NCI-H524 (cell line): ENCODE measurements at places on chromosomes 2 and 18.
A peak's percentile ranks its signal among the peaks of the same experiment; 100 is the strongest.

DNA sequence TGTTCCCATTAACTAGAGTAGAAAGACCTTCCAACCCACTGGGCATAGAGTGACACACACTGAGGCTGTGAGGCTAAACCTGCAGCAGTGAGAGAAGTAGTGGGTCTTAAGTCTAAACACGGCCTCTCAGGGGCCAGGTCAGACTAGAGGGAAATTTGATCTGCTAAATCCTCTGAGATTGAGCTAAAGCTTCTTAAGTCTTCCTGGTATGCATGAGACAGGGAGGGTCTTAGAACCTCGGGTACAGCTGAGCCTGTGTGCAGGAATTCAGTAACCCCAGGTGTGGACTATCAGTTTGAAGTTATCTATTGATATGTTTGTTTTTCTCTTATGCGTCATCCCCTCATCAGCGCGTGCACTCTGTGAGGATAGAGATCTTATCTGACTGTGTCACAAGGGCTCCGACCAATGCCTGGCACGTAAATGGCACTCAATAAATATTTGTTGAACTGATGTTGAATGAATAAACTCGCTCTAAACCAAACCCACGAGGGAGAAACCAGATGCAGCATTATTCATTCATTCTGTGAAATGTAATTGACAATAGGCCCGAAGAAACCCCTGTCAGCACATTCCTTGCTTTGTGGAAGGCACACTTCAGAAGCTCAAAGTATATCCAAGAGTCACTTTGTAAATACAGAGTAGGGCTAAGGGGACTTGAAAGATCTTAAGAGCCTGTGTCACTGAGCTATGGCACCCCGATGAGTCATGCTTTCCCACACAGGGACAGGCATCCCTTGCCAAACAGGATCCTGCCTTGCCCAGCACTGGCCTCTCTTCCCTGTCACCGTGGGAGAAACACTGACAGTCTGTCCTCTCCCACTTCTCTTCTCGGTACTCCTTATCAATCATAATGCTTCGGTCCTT is 21.7 kb upstream of the RAB10 start:
- peak; percentile 95 for DNase-seq

GRCh38 chr18:35253655-35254287 is 12.9 kb downstream of the ZNF397 start:
- DNase-seq = no peak

DNA sequence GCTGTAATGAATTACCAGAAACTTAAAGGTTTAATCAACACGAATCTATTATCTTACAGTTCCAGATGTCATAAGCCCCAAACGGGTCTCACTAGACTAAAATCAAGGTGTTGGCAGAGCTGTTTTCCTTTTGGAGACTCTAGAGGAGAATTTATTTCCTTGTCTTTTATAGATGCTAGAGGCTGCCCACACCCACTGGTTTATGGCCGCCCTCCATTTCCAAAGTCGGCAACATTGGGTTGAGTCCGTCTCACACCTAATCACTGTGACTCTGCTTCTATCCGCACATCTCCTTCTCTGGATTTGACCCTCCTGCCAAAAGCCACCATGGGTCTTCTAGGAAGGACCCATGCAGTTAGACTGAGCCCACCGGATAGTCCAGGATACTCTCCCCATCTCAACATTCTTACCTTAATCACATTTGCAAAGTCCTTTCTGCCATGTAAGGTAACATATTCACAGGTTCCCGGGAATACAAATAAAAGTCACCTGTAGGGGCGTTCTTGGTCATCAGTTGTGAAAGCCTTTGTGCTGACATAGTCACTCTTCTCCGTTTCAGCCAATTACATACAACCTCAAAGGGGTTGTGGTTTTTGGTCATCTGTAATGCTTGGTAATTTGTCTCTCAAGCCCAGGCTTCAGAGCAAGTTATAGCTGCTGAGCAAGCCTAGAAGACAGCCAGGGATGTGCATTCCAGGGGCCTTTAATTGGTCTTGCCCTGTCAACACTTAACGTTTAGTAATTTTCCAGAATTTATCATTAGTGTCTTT is 179.4 kb downstream of the ANTXR1 start:
- DNase-seq = no peak

- DNase-seq = no peak
These were observed 90.6 kb downstream of the PAX3 start for GRCh38 chr2:222208010-222208690.

- DNase-seq = no peak
These were observed 39.1 kb upstream of the GALNT3 start for GRCh38 chr2:165833156-165833555.

DNA sequence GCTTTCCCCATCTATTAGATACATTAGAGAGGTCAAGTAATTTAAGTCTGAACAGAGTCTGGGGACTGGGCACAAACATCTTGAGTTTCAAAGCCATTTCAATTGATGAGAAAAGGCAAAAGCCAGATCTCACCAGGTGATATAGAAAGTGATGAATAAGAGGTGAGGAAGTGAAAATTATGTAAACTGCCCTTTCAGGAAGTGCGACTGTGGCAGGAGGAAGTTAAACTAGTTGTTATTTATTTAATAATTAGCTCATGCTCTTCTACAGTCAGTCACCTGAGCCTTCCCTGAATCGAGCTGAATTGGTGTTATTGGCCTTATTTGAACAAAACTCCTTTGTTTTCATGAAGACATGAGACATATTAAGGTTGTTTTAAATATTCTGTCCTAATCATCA is 115.1 kb downstream of the CDH20 start:
- no peak for DNase-seq

DNA sequence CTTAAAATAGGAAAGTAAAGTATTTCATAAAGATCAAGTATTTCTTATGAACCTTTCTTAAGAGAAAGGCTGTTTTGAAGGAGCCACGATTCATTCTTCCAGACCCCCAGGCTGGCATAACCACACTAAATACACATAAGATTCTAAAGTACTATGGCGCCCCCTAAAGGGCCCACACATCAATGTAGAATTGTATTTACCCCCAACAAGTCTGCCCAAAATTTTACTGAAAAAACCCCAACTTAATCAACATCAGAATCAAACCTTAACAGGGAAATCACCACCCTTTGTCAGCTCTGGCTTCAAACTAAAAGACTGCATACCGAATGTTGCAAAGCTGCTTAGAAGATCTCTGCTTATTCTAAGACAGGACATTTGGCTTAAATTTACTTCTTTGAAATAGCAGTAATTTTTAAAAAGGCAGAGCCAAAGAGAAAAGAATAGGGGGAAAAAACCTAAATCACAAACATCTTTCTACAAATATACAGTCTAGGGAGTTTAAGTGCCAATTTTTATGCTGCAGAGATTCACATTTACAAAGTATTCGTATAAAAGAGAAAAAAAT is 20.4 kb upstream of the BCL2 start:
- peak; percentile 57 for DNase-seq

GRCh38 chr2:4588606-4589005 is 885.2 kb downstream of the DCDC2C start:
- DNase-seq = no peak

- no peak for DNase-seq
These were observed 4.6 kb downstream of the PIGN start for GRCh38 chr18:62182220-62182619.

- DNase-seq = no peak
These were observed 53.6 kb upstream of the EML6 start for GRCh38 chr2:54669677-54670484.

DNA sequence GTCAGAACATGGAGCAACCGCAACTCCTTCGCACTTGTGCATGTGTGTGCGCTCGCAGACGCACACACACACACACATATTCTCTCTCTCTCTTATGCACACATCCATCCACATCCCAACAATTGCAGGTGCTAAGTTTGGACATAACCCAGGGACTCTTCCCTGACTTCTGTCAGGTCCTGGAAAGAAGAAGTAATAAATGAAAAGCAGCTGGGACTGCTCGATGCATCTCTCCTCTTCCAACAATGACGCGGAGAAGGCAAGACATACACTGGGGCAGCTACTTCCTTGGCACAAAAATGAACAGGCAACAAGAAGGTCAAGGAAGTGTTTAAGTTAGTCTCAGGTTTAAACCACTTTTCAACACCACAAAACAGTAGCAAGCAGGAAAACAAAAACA is 23.6 kb downstream of the STARD7 start:
- no peak for DNase-seq

DNA sequence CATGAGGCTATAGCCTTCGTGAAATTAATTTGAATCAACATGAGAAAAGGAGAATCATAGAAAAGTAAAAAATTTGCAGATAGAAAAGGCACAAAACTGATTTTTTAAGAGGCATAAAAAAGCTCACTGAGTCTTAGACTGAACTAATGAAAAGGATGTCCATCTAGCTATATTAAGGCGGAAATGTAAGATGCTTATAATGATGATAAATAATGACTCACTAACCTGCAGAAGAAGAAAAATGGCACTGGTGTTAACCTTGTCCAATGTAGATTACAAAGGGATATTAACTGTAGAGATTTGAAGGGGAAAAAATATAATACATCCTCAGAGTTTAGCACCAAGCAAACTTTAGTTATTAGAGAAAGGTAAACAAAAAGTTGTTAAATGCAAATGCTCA is 1098.0 kb upstream of the DDX18 start:
- DNase-seq = no peak

DNA sequence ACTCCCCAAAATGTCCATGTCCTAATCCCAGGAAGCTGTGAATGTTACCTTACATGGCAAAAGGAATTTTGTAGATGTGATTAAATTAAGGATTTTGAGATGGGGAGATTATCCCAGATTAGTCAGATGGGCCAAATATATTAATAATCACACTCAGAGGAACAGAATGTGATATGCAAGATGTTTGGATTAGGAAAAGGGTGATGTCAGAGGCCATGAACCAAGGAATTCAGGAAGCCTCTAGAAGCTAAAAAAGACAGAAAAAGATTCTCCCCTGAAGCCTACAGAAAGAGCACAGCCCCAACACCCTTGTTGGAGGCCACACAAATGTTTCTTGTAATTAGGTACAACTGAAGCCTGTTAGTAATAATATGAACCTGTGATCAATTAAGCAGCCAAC is 13.1 kb downstream of the TMEM131 start:
- peak; percentile 11 for DNase-seq

GRCh38 chr2:12897181-12897580 is 180.4 kb downstream of the TRIB2 start:
- DNase-seq = no peak

GRCh38 chr2:128446874-128447537 is 128.3 kb upstream of the HS6ST1 start:
- no peak for DNase-seq

DNA sequence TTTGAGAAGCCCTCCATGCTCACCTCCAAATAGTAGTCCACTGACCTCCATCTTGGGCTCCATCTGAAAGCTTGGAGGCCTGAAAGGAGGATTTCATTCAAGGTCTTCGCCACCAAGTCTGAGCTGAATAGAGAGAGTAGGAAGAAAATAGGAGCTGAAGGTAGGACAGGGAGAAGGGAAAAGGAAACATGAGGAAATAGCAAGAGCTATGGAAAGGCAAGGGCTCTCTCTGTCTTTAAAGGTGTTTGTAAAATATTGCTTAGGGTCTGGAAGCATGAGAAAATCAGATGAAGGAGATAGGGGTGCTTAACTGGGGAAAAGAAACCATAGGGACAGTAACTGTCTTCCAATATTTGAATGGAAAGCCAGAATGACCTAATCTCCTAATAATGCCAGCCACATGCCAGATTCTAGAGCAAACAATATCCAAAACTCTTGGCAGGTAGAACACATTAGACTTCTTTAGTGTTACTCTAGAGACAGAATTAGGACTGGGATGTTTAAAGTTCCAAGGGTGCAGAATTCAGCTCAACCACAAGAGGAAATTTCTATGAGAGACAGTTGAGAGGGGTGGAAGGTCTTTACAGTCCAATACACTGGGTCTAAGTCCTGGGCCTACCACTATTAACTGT is 67.4 kb downstream of the NAB1 start:
- DNase-seq = no peak

- peak; percentile 83 for DNase-seq
These were observed 15.9 kb upstream of the TMEM214 start for GRCh38 chr2:27016801-27017325.

DNA sequence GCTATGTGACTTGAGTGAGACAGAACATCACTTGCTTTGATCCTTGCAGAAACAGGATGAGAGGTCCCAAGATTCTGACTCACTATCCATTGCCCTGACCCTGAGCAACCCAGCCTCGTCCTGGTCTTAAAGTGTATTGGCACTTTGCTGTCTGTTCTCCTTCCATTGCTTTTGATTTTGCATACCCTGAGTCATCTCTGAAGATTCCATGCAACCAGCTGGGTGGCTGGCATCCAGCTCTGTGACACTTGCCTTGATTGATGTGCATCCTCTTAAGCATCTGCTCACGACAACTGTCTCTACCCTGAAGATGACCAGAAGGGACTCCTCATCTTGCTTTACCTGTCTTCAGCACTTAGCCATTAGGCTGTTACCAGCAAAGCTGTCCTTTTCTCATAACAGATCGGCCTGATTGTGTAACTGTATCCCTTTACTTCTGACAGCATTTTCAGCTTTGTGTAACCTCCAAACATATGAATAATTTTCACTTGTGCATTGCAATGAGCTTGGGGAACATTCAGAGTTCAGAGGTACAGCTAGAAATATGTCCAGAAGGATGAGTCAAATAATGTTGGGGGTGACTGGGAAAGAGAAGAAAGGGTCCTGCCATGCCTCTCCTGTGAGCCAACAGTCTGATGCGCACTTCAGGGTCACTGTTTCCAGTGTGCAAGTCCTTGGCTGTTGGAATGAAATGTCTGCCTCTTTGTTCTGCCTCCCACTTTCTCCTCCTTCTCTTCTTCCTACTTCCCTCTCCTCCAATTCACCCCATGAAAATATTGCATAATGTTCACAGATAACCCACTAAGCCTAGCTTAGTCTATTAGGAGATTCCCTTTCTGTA is 249.7 kb upstream of the OSR1 start:
- DNase-seq = peak; percentile 95

DNA sequence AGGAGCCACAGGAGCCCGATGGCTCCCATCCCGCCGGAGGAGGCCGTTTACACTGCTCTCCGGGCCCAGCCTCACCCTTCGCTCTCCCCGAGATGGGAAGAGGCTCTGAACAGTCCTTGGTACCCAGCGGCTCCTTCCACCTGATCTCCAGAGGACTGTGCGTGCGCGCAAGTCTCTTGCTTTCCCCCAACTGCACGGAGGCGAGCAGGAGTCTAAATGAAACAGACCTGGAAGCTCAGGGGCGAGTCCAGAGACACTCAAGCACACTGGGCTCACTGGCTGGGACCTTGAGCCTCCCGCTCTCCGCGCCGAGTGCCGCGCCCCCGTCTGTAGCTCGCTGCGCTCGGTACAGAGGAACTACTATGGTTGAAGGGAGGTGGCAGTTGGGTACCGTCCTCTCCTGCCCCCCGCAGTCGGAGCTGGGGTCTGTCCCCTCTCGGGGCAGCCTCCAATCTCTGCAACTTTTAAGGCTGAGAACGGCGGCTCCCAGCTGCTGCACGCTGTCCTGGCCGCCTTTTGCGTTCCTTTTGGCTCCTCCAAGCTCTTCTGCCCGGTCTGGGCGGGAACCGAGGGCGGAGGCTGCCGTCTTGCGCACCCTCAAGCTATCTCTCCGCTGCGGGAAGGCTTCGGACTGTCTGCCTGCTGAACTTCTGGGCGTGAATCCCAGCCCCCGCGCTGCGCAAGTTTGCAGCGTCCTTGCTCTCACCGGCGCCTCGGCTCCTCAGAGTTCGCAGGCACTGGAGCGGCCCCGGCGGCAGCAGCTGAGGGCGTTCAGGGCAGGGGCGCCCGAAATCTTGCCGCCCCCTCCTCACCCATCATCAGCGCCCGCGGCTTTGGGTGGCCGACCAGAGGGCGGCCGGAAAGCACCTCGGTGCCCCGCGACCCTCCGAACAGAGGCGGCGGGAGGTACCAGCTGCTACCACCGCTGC is 491 bp downstream of the ALK start:
- DNase-seq = peak; percentile 84

- DNase-seq = no peak
These were observed 87.3 kb downstream of the ACTR2 start for GRCh38 chr2:65314801-65315441.

- no peak for DNase-seq
These were observed 930.1 kb upstream of the TMEFF2 start for GRCh38 chr2:193124815-193125214.
